Bronchial epithelial cell (primary cell): ENCODE measurements at places on chromosomes 4 and X. TPM values are rescaled to one million over a fixed set of nuclear protein-coding genes. Genes with fewer than 3 reads are reported as not detected.

SLAIN2 gene
- total RNA-seq: 28.7 and 30.3 TPM in 2 replicates

FAM156A gene
- 6.6 and 8.8 TPM in 2 replicates for total RNA-seq

PLK4 gene
- total RNA-seq: 0.53 and 1.7 TPM in 2 replicates

TLL1 gene
- 0.13 and 0.53 TPM in 2 replicates for total RNA-seq

SCOC gene
- 61.9 and 81.0 TPM in 2 replicates for total RNA-seq

TGIF2LX gene
- total RNA-seq: not detected in 2 replicates

ZNF711 gene
- total RNA-seq: 2.6 and 3.1 TPM in 2 replicates

FAM149A gene
- 0.26 and 0.64 TPM in 2 replicates for total RNA-seq
